Pons (tissue), 1 donor: ENCODE measurements at places on chromosomes 16 and 17.

- DNase-seq, result no peak
Measured at GRCh38 chr16:2771496-2772402, 5.3 kb downstream of the ELOB start.

DNA sequence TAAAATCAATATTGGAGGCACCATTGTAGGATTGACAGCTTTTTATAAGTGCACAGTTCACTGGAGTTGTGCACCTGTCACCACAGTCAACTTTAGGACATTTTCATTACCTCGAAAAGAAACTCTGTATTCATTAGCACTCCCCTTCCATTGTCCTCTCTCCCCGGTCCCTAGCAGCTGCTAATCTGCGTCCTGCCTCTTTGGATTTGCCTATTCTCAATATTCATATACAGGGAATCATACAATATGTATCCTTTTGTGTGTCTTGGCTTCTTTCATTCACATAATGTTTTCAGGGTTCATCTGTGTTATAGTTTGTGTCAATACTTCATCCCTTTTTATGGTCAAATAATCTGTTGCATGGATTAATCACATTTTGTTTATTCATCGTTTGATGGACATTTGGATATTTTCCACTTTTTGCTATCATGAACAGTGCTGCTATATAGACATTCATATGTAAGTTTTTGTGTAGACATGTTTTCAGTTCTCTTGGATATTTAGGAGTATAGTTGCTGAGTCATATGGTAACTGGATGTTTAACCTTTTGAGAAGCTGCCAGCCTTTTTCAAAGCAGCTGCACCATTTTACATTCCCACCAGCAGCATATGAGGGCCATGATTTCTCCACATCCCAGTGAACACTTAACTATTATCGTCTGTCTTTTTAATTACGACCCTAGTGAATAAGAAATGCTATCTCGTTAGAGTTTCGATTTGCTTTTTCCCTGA, 9.8 kb downstream of the DNAJA3 start:
- DNase-seq, result no peak

GRCh38 chr17:75922173-75922961, 17.7 kb upstream of the MRPL38 start:
- no peak for DNase-seq

GRCh38 chr16:26295625-26296304, 604.0 kb downstream of the HS3ST4 start:
- DNase-seq, result no peak

GRCh38 chr16:67449739-67450138, 18.8 kb downstream of the HSD11B2 start:
- DNase-seq, result no peak

DNA sequence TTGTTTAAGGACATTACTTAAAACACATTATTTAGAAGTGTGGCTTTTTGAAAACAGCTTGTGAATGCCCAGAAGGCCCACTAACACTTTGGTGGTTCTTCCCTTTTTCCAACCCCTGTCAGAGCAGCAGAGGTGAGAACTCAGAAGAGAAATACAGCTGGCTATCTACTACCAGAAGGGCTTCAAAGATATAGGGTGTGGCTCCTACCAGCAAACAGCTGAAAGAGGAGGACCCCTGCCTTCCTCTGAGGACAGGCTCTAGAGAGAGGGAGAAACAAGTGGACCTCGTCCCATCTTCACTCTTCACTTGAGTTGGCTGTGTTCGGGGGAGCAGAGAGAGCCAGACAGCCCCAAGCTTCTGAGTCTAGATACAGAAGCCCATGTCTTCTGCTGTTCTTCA, 6.9 kb upstream of the RAPGEFL1 start:
- no peak for DNase-seq

- no peak for DNase-seq
Measured at GRCh38 chr16:81715358-81716196, 63.5 kb upstream of the PLCG2 start.

DNA sequence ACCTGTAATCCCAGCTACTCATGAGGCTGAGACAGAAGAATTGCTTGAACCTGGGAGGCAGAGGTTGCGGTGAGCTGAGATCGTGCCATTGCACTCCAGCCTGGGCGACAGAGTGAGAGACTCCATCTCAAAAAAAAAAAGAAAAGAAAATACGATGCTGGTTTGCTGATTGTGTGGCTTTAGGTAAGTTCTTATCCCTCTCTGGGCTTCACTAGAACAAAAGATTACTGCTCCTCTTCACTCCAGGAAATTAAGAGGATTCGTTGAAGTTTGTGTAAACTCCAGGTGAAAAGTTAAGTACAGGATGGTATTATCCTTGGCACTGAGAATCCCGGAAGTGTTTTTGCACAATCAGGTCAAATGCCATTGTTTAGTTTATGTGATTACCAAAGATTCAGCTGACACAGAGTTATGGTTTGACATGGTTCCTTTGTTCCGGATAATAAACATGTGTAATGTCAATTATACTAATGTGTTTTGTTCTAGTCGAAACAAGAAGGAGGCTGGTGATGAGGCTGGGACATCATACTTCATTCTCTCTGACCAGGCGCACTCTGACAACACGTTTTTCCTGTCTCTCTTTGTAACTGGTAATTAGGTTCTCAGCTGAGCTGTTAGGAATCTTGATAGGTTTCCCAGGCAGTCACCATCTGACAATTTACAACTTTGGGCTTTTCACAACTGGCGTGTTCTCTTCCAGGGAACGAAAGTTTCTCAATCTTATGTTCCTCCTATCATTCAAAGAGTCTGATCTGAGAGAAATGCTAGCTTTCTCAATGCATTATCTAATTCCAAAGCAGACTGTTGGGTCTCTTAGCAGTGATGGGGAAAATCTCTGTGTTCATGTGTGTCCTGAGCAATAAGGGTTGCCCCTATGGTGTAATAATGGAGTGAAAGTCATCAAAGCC, 10.8 kb upstream of the TAOK1 start:
- peak; percentile 77 for DNase-seq
